ENCODE measurements at places on chromosomes 6 and 20.

DNA sequence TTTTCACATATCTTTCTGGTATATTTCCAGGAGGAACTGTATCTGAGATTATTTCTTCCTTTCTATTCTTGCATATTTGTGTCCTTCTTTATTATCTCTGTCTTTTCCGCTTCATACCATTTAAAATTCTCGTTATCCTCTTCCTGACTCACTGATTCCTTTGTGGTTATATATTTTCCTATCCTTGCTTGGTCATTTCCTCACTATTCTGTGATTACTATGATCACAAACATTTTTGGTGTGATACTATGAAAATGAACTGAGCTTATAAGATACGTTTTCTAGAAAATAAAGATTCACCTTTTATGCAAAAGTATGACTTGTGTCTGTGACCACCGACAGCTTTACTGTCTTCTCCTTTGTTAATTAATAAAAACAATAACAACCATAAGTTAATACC, 26.5 kb upstream of the MYCT1 start:
- DNase-seq, result no peak

- DNase-seq, result no peak
These were observed 11.6 kb downstream of the NOTCH4 start for GRCh38 chr6:32212076-32212760.

DNA sequence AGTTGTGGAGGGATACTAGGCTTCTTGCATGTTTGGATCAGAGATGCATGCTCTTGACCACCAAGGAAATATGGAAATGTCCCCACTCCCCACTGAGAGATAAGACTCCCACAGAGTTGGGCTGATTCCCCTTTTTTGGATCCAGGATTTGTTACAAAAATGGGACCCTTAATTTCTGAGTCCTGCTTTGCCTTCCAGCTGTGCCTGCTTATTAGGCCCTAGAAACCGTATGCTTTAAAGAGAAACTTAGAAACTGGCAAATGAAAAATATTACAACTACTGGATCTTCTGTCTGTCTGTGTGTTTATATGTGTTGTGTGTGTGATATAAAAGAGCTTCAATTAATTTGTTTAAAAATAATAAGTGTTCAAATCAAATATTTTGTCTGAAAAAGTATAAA, 817.6 kb upstream of the CITED2 start:
- DNase-seq, result no peak

- no peak for DNase-seq
These were observed 509.7 kb upstream of the SULF2 start for GRCh38 chr20:48294942-48295341.

GRCh38 chr20:13436530-13436929, 202.2 kb downstream of the TASP1 start:
- DNase-seq, result no peak

- DNase-seq, result no peak
These were observed 77.9 kb downstream of the TNFAIP3 start for GRCh38 chr6:137944793-137945498.

DNA sequence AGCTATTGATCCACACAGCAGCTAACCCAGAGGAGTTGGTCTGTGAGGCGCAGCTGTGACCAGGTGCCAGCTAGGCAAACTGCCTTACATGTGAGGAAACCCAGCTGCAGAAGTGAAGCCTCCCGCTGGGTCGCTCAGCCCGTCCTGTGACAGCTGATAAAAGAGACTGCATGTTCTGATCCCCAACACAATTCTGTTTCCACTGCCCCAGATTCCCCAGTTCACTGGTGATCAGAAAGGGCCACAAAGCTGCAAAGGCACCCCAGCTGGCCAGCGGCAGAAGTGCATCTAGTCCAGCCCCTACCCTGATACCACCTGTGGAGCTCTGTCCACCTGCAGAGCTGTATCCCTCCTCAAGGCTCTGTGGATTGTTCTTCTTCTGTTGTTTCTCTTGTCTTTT, 64.5 kb downstream of the CTNNBL1 start:
- no peak for DNase-seq

GRCh38 chr20:62367136-62367632, at the start of gene LAMA5:
Gene LAMA5, minus strand, starts transcription at chr20:62367312. Its CDS starts 67 bp downstream, at chr20:62367245.
- DNase-seq, result peak; percentile 23

GRCh38 chr20:50982363-50982762, 23.7 kb downstream of the MOCS3 start:
- peak; percentile 66 for DNase-seq

DNA sequence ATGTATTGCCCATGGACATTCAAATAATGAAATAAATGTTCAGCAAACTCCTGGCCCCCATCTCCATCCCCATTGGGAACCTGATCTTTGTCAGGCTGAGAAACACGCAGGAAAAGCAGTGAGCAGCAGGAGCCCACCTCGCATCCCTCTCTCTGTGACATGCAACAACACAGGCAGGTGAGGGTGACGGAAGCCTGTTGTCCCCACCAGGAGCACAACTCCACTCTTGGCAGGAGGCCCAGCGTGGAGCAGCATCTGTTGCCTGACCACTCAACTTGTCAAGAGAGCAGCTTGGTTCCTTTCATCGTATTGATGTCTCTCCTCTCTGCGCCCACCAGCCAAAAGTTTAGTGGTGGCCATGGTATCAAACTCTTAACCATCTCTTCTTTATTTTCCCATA, 586.9 kb upstream of the ARID1B start:
- DNase-seq, result peak; percentile 79

DNA sequence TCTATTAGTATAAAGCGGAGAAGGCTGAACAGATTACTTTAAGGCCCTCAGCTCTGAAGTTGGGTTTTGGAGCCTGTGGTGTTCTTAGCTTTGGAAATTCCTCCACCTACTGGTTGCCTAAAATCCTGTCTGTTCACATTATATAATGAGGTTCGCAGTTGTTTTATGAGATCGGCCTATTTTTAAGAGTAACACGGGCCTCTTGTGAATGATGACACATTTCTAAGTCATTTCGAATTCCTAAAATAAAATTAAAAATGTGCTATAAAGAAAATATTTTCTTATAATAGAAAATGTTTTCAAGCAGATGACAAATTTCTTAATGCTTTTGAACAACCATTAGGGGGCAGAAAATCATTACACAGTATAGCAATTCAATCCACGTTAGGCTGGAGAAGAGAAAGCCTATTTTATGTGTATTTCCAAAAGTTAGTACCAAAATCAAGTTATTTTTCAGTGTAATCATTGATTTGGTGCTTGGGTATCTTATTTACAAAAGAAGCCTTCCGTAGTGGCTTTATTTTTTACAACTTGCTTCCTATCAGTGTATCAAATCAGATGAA, 15.8 kb upstream of the FAM8A1 start:
- DNase-seq, result peak; percentile 55

DNA sequence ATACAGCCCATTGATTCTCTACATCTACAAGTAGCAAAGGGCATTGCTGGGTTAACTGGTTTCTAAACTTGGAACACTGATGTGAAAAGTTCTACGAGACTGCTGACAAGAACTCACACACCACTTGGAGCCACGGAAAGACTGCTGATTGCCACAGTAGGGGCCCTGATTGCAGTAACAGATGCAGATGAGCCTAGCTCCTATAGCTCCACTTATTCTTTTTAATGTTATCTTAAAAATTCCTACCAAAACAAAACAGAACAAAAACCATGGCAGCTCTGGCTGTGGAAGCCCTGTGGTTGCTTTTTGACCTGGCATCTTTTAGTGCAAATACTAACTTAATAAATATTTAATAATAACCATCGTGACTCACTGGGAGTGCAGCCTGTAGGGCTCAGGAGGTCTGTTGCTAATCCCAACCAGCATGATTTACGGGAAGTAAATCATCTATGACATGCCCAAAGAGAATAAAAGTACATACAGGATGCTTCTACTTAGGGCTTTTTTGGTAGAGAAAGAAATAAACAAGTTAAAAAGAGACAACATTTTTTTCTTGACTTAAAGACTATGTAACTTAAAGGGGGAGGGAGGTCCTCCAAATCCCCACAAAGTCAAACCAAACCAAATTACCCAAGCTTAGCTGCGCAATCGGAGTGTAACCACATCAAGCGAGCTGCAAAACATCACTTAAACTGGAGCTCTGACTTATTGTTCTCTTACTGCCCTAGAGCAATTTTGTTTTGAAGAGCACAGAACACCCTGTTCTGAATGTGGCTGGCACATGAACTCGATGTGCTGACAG, 87.2 kb downstream of the FKBP5 start:
- no peak for DNase-seq

- no peak for DNase-seq
These were observed 70.0 kb downstream of the LRRC1 start for GRCh38 chr6:53864781-53865180.

GRCh38 chr6:105272786-105273185, 93.0 kb upstream of the POPDC3 start:
- no peak for DNase-seq

DNA sequence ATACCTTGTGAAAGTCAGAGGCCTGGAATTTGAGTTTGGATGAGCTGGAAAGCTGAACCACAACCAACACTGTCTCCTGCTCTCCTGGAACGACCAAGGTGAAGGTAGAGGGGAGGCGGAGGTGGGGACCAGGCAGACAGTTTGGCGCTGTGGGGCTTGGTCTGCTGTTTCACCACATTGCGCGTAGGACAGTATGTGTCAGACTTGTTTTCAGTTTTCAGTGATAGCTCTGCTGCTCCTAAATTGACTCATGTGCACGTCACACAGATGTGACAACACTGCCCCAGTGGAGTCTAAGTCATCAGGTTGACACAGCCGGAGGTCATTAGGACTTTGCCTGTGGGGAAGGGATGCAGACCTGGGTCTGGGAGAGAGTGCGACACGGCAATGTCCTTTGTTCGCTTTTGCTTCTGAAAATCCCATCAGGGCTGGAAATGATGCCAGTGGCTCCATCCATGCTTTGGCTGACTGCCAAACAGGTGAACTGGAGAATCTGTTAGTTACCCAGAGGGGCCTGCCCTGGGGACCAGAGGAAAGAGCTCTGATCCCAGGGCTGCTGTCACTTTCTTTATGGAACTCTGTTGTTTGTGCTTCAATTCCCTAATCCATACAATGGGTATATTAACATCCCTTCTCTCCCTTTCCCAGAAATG, 255.5 kb downstream of the CDC5L start:
- no peak for DNase-seq

- no peak for DNase-seq
These were observed 169.9 kb downstream of the BCAS1 start for GRCh38 chr20:53900380-53900999.

GRCh38 chr6:119205911-119206618, 127.6 kb upstream of the FAM184A start:
- no peak for DNase-seq

DNA sequence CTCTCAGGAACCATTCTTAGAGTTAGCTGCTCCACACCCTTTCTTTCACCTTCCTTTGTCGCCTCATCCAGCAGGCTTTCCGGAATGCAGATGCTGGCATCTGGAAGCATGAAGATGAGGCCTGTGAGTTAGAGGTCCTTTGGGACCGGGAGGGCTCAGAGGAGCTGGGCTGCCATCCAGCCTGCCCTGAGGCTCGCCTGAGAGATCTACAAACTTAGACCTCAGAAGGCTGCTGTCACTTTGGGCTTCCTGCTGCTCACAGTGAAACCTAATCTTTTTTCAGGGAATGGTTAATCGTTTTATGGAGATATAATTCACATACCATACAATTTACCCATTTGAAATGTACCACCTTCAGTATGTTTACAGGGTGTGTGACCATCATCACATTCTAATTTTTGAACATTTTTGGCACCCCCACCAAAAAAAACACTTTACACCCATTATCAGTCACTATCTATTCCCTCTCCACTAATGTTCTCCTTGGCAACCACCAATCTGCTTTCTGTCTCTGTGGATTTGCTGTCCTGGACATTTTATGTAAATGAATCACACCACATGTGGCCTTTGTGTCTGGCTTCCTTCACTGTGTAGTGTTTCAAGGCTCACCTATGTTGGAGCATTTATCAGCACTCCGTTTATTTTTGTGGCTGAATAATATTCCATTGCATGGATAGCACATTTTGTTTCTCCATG, 20.0 kb upstream of the MPC1 start:
- no peak for DNase-seq

DNA sequence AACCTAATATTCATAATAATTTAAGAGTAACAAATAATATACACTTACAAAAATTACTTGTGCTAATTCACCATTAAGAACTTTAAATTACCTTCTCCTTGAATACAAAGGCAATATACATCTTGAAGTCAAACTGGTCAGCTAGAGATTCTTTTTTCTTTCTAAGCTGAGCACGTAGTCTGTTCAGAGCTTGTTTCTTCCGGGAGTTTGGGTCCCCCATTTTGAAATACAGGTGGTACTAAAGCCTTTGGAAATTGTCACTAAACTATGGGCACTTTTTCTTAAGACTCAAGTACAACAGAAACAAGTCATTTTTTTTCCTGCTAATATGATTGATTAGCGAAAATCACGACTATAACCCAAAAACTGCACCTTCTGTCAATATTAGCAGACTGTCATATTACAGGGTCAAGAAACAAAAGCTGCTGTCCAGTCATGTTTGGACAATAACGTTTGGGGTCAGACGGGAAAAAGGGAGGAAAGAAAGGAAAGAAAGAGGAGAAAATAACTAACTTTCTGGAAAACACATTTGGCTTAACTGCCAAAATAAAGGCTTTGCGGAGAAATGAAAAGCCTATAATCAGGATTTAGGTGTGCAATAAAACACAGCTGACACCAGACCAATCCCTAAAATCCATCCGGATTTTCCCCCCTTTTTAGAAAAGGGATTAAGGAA, 367 bp downstream of the C6orf62 start:
- DNase-seq, result no peak

GRCh38 chr6:73309535-73309784, 44.6 kb downstream of the DPPA5 start:
- DNase-seq, result peak; percentile 75

- no peak for DNase-seq
These were observed 178.6 kb downstream of the PREX1 start for GRCh38 chr20:48649104-48649626.

DNA sequence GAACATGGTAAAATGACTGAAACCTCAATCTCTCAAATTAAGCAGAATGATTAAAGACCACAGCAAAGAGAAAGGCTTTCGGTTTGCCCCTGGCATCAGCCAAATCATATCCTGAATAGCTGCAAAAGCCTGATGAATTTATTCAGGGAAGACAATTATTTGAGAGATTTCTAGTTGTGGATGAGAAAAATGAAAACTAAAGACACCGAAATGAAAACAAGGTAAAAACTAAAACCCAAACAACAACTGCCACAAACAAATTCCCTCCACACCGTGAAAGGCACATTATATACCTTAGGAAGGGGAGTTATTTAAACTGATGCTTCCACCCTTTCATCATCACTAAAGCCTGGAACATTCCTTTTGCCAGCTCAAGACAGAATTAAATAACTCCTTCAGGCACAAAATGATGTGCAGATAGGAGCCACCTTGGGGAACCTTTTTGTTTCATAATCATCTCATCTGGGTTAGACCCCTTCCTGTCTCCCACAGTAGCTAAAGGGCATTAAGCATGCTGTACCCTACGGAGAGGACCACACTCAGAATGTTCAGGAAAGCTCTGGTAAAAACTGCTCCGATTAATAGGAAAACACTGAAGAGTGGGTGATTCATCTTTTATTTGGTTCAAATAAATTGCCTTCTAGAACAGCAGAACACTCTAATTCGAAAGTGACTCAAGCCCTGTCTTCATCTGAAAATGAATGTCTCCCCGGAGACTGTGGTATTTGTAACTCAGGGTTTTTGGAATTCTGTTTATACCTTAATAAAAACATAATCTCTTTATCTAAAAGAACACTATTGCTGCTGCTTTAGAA, 9.1 kb upstream of the ANKRD60 start:
- no peak for DNase-seq

GRCh38 chr6:1348675-1349074, 36.8 kb downstream of the FOXQ1 start:
- no peak for DNase-seq

- DNase-seq, result no peak
These were observed 159.5 kb downstream of the DLL1 start for GRCh38 chr6:170131351-170131750.
